ENCODE measurements at places on chromosomes 6 and 20.

- no peak for DNase-seq
Measured at GRCh38 chr6:127206531-127207095, 60.1 kb upstream of the RNF146 start.

GRCh38 chr6:33651403-33651802 is 30.3 kb downstream of the ITPR3 start:
- DNase-seq = no peak

DNA sequence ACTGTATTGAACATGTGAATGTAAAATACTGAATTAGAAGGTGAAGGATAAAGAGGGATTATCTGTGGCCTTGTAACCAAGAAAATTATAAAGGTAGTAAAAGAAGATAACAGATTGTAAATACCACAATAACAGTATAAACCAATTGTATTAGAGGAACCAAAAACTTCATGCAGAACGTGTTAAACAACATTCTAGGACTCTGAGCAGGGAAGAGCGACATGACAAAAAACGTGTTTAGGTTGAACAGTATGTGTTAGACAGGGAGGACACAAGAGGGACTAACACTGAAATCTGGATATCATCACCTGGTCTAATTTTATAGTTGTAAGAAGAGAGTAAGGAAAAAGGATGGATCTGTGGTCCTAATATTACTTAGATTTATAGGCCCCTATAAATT is 259.0 kb upstream of the RUNX2 start:
- no peak for DNase-seq

- no peak for DNase-seq
Measured at GRCh38 chr6:44622956-44623355, 235.4 kb downstream of the CDC5L start.

- DNase-seq = no peak
Measured at GRCh38 chr6:144854654-144855053, 569.5 kb downstream of the UTRN start.

DNA sequence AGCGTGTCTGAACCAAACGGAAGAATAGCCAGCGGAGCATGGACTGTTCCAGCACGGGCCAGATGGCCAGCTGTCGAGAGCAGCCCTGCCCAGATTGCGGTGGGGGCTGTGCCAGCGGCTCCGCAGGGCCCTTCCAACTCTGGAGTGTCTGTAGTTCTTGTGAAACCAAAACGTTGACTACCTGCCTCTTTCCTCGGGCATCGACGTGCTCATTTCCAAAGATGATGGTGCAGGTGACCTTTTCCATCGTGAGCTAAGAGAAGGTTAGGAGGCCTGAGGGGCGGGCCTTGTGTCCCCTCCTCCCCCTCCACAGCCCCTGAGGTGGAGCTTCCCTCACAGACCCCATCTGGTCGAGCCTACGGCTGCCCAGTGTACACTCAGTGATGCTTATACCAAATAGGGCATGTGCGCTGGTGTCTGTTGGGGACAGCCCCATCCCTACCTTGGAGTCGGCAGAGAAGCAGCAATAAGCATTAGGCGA is 12.9 kb upstream of the C20orf144 start:
- DNase-seq = no peak

DNA sequence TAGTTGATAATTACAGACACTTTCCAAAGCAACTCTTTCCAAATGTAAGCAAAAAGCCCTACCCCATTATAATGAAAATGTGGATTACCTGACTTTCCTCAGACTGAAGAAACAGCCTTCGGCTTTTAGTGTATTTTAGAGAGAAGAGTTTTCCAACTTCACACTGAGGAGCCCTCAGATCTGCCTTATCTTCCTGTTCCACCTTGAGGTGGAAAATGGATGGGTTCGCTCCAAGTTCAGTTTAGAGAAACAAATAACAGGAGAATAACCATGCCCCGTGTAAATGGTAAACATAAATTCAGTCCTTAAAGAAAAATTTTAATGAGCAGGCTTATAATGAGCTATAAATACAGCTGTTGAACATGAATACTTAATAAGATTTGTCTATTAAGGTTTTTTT is 21.1 kb upstream of the MTHFD1L start:
- DNase-seq = no peak

GRCh38 chr20:7207186-7207798 is 439.8 kb downstream of the BMP2 start:
- DNase-seq = peak; percentile 66

DNA sequence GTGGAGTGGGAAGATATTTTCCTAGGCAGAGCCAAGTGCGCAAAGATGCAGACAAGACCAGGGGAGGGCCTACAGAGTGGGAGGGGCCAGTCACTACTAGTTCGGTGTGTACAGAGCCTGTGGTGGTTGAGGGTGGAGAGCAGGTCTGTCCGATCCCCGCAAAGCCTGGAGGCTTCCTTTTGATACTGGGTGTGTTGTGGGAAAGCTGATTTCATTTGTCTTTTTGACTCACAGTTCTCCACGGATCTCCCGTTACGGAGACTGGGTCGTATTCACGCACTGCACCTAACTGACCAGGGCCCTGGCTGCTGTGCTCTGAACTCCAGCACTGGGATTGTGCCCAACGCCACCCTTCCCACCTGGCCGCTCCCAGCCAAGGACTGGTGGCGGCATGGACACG is 1.4 kb upstream of the TIAM2 start:
- no peak for DNase-seq

- no peak for DNase-seq
Measured at GRCh38 chr6:119543332-119543731, 193.8 kb upstream of the MAN1A1 start.

DNA sequence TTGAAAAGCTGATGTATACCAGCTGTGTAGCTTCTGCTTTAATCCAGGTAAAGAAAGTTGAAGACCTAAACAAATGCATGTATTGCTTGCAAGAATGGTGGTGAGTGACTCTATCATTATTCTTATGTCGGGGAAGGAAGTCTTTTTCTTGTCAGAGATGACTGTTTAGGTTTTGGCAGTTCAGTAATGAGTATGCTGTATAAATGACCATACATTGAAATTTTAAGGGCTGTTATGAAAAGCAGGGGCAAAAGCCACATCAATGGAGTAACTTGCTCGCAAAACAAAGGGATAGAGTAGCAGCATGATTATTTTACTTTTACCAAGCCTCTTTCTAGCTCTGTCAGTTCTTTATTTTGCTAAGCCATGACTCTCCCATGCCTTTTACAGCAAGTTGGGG is 55.9 kb upstream of the NUP153 start:
- DNase-seq = no peak

GRCh38 chr6:135572051-135572450 is 74.5 kb upstream of the AHI1 start:
- no peak for DNase-seq

GRCh38 chr6:15036690-15037245 is 209.1 kb upstream of the JARID2 start:
- DNase-seq = no peak

GRCh38 chr20:38633577-38634093 is 32.0 kb downstream of the ARHGAP40 start:
- peak; percentile 63 for DNase-seq

DNA sequence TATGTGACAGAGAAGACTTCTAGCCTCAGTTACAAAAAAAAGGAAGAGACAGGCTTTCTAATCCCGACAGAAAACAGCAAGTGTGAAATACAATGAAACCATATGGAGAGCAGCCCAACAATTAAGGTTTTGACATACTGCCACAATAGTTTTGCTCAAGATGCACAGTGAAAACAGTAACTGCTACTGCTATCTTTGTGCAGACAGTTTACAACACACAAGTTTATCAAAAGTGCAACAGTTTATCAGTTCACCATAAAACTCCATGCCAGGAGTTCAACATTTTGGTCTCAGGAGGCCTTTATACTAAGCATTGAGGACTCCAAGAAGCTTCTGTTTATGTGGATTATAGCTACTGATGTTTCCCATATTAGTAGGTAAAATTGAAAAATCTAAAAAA is 37.6 kb downstream of the GOPC start:
- no peak for DNase-seq

GRCh38 chr6:63444768-63445167 is 125.0 kb upstream of the LGSN start:
- DNase-seq = no peak

- DNase-seq = no peak
Measured at GRCh38 chr6:126664271-126664670, 324.4 kb downstream of the CENPW start.

- no peak for DNase-seq
Measured at GRCh38 chr20:63235399-63235983, at the start of gene BIRC7. TSS of gene BIRC7 (plus strand) at chr20:63235905. CDS start at chr20:63236097, 192 bp downstream.

DNA sequence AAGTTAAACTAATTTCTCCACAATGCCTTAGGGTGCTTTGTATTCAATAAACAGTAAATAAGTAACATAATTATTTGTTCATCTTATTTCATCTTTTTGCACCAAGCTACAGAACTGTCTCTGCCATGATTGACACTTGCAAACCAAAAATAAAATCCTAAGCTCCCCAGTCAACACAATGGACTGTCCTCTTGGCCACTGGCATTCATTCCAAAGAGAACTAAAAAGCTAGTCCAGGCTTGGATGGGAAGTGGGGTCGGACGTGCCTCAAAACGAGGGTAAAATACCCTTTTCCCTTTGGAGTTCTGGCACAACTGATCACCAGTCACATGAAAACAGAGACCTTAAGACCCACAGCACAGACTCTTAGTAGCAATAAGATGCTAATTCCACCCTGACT is 66.4 kb upstream of the THBS2 start:
- no peak for DNase-seq

- no peak for DNase-seq
Measured at GRCh38 chr6:129472239-129472638, 237.7 kb downstream of the ARHGAP18 start.

- DNase-seq = no peak
Measured at GRCh38 chr20:24766826-24767622, 182.0 kb upstream of the CST7 start.

DNA sequence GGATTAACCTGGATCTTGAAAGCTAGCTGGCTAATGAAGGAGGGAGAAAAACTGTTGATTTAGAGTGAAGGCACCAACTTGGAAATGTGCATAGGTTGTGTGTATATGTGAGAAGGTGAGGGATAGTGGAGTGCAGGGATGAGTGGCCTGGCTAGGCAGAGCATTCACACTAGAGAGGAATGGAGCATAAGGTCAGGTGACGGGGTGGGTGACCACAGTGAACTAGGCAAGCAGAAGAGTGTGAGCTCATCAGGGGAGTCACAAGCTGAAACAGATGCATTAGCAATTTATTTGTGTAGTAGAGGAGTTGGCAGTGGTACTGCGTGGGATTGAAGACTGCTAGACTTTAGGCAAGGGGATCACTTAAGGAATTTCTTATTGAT is 10.5 kb downstream of the ANKRD66 start:
- DNase-seq = no peak

GRCh38 chr20:38559764-38560163 is 21.2 kb upstream of the ADIG start:
- no peak for DNase-seq

- DNase-seq = peak; percentile 94
Measured at GRCh38 chr6:131914967-131915751, 36.0 kb downstream of the CCN2 start.

GRCh38 chr6:67594366-67594765 is 1040.7 kb upstream of the ADGRB3 start:
- peak; percentile 40 for DNase-seq

- DNase-seq = peak; percentile 64
Measured at GRCh38 chr6:36599791-36600209, 5.6 kb downstream of the SRSF3 start.

GRCh38 chr6:154538640-154539191 is 28.2 kb upstream of the CNKSR3 start:
- DNase-seq = no peak

- DNase-seq = peak; percentile 84
Measured at GRCh38 chr6:157669747-157670216, 153.3 kb upstream of the SNX9 start.

GRCh38 chr6:14337152-14337551 is 219.6 kb downstream of the CD83 start:
- peak; percentile 24 for DNase-seq

DNA sequence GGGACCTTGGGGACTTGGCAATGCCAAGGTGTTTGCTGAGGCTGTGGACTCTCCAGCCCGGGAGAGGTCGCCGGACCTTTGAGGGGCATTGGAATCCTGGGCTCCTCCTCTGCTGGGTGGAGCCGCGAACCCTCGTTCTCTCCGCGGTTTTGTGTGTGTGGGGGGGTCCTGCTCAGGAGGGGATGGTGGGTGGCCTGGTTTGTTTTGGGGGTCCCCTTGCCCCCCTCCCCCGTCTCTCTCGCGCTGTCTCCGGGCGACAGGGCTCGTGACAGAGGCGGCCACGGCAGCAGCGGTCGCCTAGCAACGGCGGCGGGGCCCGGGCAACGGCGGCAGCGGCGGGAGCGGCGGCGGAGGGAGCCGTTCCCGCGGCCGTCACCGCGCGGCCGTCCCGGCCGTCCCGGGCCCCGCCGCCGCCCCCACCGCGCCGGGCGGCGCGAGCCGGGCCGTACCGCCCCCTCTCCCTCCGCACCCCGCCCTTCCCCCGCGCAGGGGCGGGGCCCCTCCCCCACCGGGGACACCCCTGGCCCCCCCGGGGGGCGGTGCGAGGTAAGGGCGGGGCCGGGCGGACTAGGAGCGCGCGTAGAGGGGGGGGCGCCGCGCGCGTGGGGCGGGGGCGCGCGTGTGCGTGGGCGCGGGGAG is 7.8 kb downstream of the SYNGAP1 start:
- DNase-seq = no peak

DNA sequence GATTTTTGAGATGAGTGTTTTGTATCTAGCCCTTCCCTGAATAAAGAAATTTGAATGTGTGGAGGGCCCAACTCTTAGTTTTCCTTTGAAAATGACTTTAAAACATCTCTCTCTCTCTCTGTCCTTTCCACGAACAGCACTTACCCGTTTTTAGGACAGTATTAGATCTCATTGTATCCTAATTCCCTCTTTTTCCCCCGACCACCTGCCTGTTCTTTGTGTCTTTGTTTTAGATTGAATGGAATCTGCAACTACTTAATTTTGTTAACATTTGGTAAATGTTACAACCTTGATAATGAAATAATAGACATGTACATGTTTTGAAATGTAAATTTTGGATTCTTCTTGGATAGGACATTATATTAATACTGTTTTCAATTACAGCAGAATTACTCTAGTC is 3.1 kb downstream of the DSP start:
- no peak for DNase-seq

DNA sequence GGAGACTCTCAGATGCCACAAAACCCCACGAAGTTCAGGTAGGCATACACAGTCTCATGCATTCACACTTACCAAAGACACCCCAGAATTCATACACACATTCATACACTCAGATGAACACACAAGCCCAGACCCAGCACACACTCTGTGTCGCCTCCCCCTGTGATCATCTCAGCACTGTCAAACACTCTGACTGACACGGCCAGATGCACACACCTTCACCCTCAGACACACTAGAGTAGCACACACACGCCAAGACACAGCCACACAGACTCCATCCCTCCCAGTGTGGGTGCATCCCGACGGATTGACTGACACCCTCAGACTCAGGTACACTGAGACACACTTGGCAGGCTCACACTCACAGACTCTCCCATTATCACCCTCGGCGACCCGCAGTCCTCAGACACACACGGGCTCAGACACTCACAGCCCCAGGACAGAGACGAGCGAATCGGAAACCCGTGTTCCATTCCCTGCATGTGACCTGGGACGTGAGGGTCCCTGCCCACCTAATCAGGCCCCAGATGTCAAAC is 872 bp upstream of the RIMS4 start:
- no peak for DNase-seq
